ENCODE measurements at places on chromosomes 11 and 22.

- DNase-seq: no peak
Measured at GRCh38 chr22:31229402-31230079, 17.4 kb downstream of the LIMK2 start.

- peak; percentile 6 for DNase-seq
Measured at GRCh38 chr11:6357222-6357621, 33.1 kb upstream of the SMPD1 start.

DNA sequence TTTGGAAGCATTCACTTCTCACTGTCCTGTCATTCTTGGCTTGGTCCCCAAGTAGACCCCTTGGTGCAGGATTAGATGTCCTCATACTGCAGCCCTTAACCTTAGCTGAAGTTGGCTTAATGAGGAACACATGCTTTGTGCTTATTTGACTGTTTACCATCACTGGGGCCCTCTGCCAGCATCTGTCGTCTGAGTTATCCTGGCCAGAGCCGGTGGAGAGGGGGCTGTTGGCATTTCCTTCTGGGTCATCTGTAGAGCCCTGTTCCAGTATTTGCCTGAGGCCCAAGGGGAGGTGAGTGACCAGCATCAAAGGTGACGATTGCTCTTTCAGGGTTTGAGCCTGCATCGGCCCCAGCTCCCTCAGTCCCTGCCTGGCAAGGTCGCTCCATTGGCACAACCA, 126.4 kb upstream of the RASSF10 start:
- DNase-seq: no peak

GRCh38 chr11:58927393-58928106, 11.7 kb upstream of the GLYATL1 start:
- no peak for DNase-seq

DNA sequence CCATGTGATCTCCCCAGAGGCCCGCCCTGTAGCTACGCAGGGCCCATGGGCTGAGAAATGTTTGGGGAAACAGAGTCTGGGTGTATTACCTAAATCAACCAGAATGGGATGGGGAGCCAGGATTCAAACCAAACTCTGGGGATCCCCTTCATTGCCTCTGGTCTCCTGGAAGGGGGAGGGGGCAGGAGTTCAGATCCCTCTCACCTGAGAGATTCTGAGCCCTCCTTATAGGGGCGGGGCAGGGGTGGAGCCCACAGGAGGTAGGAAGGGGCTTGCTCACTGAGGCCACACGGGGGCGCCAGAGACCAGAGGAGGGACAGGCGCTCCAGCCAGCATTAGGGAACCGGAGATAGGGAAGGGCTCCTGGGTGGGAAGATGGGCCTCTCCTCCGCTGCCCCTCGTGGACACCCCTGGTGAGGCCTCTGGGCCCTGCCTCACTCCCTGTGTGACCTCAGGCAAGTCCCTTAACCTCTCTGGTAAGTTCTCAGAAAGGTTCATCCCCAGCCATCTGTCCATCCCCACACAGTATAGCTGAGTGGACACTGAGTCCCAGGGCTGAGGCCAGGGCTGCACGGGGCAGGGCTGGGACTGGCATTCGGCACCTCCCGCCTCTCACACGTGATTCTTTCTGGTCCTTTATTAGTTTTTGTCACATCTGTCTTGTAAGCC, 2.7 kb upstream of the CDC42BPG start:
- DNase-seq: peak; percentile 75

DNA sequence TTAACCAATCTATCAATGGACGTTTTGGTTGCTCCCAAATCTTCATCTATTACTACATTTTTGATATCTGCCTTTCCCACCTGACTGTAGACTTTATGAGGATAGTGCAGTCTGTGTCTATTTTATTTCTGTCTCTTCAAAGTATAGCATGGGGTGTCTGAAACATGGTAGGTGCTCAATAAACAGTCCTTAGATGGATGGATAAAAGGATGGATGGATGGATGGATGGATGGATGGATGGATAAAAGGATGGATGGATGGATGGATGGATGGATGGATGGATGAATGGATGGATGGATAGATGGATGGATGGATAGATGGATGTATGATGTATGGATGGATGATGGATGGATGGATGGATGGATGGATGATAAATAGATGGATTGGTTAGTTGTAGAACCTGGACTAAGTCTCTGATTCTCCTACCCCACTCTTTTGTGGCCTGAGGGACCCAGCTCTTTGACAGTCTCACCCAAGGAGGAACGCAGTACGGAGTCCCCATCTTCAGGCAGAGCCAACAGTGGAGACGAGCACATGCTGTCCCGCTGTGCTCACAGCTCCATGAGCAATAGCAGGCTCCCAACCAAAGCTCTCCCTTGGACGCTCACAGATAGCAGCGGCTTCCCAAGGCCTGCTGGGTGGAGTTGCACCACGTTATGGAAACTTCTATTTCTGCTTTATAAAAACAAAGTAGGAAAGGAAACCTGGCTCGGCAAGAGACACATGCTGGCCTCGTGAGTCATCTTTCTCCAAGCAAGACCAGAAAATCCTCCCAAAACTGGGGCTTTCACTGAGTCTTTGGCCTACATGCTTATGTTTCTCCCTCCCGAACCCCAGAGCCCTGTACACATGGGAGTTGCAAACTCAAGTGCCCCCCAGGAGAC, 448.0 kb downstream of the MIAT start:
- DNase-seq: no peak

- no peak for DNase-seq
Measured at GRCh38 chr22:21762712-21763581, 27.4 kb upstream of the YPEL1 start.

DNA sequence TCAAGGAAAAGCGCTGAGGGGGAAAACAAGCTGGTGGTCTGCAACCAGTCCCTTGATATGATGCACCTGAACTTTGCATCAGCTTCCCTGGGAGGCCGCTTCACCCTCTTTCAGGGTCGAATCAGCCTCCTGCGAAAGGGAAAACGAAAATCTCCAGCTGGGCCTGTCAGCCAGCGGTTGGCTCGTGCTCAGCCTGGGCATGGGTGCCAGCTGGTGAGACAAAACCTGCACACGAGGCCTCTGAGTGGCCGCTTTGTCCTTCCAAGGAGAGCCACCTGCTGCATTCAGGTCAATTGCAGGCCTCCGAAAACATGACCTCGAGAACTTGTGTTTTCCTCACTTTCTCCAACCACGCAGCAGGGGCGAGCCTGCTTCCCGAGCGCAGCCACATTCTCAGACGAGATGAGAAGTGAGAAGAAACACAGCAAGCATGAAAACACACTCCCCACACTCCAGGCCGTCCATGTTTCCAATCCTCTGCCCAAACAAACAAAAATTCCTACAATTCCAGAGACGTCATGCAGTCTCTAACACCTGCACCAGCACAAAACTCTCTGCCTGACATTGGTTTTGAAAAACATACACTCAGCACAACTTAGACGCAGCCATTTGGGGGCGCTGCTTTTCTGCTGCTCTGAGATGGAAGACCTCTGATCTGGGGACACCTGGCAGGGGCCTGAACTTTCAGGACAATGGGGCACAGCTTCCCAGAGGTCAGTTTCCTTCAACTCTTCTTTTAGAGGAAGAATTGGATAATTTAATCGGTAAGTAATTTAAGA, 77.1 kb downstream of the DHCR7 start:
- DNase-seq: no peak

GRCh38 chr11:133993921-133994320, 37.2 kb upstream of the IGSF9B start:
- DNase-seq: no peak

DNA sequence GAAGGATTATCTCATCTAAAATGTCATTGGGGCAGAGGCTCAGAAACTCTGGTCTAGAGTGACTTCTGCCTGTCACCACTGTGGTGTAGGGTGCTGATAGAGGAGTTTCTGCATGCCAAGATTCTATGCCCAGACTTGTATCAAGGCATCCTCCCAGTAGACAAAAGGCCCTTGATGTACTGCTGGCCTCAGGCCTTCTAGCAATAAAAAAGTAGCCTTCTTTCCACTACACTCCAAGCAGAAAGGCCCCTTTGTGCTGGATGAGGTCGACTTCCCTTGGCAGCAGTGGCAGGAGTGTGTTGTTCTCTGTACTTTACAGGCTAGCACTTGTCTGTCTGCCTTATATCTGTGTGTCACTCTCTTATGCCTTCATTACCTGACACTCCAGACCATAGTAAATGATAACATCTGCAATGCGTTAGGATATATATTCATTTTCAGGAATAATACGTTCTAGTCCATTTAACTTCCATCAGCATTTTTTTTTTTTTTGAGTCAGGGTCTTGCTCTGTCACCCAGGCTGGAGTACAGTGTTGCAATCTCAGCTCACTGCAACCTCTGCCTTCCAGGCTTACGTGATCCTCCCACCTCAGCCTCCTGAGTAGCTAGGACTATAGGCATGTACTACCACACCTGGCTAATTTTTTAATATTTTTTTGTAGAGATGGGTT, 49.5 kb upstream of the RRM1 start:
- peak; percentile 90 for DNase-seq

GRCh38 chr11:104369761-104370160, 205.8 kb upstream of the PDGFD start:
- DNase-seq: no peak

DNA sequence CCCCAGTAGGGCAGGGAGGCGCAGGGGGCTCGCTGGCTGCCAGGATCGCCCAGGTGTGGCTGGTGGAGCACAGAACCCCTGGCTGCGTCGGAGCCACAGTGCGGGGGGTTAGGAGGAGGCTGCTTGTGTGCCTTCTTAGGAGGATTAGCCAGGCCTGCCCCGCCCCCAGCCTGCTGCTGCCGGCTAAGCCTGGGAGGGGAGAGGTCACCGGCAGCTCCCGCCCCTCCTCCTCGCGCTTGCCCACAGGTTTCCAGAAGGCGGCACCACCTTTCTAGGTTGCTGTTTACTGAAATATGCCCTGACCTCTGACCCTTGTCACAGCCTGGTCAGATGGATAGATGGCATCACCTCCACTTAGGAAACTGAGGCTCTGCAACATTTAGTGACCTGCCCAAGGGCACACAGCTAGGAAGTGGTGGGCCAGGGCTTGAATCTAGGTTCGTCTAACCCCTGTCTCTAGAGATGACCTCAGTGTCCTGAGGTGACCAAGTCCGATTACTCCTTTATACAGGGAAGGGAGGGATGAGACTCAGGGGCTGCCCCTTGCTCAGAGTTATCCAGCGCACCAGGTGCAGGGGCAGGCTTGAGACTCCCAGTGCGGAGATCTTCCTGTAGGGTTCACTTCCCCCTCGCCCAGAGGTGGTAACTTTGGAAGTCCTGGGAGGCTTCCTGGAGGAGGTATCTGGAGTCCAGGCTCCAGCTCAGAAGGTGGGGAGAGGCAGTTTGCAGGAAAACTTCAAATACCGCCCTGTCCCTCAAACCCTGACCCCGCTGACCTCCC, 44.0 kb downstream of the MYO7A start:
- DNase-seq: no peak

GRCh38 chr11:113242767-113243397, 71.5 kb upstream of the TTC12 start:
- DNase-seq: peak; percentile 66

DNA sequence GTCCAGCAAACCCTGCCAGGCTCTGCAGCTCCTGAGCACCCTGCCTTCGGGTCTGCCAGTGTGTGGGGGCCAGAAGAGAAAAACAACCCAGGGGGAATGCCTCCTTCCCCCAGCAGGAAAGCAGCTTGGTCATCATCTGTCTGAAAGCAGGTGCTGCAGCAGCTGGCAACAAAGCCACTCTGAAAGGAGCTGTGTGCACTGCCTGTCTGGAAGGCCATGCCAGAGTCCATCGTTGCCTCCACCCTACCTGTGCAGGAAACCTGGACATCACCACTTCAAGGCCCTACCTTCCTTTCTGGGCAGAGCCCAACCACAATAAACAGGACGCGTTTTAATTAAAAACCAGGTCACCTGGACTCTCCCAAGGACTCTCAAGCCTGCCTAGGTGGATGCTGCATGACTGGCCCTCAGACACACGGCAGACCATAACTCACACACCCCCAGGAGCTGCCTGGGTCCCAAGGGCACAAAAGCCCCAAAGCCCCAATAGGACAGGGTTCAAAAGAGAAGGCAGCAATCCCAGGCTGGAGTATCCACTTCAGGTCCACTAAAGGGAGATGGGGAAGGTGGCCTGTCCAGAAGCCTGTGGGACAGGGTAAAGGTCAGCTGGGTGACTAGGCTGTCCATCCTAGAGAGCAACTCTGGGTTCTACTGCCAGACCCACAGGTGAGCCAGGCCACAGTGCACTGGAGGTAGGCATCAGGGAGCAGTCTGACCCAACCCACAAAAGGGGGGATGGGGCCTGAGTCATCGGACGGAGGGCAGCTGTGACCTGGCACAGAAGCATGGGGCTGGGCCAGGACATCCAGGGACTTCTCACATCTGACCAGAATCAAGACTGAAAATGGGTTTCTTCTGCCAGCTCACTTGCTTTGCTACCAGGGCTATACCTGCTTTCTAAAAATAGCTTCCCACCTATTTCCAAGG, 6.1 kb downstream of the GNB1L start:
- no peak for DNase-seq

Data from amygdala (tissue), 56 donors.